ENCODE measurements at places on chromosomes 11 and 22. TPM values are rescaled to one million over a fixed set of nuclear protein-coding genes. Genes with fewer than 3 reads are reported as not detected.

The TESMIN gene
- total RNA-seq: not detected

GRCh38 chr11:120259988-120260565, 20.1 kb downstream of the POU2F3 start:
- DNase-seq: no peak
- H3K27ac ChIP-seq: no peak overlapping the region
- H3K27me3 ChIP-seq: peaks cover 38% of the 10 kb centered on the region
- no peak overlapping the region for H3K4me3 ChIP-seq

GRCh38 chr22:37633625-37634416, 5.6 kb upstream of the SH3BP1 start:
- H3K27ac ChIP-seq: peak overlapping the region; percentile 72
- peaks cover 38% of the 10 kb centered on the region for H3K36me3 ChIP-seq
- DNase-seq: peak; percentile 95
- peak overlapping the region; percentile 0 for H3K4me3 ChIP-seq

The CRYBA4 gene
- not detected for total RNA-seq

DNA sequence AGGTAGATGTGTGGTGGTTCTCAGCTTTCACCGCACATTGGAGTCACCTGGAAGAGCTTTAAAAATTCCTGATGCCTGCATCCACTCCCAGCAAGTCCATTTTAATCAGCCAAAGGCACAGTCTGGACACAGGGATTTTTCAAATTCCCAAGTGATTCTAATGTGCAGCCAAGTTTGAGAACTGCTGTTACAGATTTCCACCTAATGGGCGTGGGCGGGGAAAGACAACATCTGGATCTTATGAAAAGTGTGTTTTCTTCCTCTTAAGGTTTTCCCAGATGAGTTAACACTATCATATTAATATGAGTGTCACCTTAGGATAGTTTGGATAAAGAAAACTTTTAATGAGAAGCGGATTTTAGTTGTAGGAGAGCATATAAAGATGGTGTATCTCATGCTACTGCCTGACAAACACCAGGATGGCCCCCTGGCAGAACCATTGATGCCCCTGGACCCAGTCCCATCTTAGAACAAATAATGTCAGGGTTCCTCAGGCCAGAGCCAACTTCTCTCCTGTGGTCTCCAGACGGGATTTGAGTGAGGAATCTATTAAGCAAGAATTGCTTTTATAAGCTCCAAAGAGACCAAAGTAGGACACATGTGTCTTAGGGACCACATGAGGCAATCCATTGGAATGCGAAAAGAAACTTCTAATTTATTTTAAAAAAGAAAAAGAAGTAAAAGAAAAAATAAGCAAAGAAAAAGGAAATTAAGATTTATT, 31.9 kb downstream of the POU2AF1 start:
- no peak overlapping the region for H3K27ac ChIP-seq
- H3K4me3 ChIP-seq: no peak overlapping the region
- no peaks in the 10 kb centered on the region for H3K27me3 ChIP-seq

DNA sequence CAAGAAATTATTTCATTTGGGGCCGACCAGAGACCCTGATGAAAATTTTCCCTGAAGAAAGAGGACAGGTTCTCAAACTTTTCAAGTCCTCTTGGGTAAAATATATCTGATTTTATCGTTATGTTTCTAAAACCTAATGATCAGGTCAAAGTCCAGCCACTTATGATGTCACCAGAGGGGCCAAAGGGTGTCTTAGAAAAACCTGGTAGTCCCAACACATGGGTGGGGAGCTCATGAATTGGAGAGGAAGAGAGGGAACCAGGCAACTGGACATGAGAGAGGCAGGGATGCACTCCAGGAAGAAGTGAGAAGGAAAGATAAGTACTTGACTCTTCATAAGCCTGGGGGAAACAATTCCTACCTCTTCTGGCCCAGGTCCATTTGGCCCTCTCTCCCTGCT, 9.2 kb downstream of the SLC5A1 start:
- DNase-seq: no peak
- no peak overlapping the region for H3K4me3 ChIP-seq
- no peaks in the 10 kb centered on the region for H3K36me3 ChIP-seq
- H3K4me1 ChIP-seq: no peaks in the 10 kb centered on the region
- H3K27me3 ChIP-seq: no peaks in the 10 kb centered on the region

The APOBEC3C gene
- total RNA-seq: 20.5 TPM

The SAA4 gene
- not detected for total RNA-seq

DNA sequence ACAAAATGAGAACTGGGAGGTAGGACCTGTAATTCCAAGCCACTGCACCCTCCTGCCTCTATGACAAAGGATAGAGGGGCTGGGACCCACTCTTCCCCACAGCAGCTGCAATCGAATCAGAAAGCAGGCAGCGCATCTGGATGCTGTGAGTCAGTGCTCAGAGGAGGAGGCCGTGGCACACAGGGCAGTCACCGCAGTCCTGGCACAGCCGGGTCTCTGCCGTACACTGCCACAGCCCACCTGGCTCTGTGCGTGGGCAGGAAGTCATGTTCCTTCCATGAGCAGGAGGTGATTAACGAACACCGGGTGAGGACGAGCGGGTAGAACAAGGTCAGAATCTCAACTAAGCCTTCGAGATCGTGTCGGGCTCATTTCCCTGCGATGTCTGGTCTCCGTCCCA, 30.2 kb upstream of the PPFIA1 start:
- no peak overlapping the region for H3K27ac ChIP-seq
- H3K27me3 ChIP-seq: no peaks in the 10 kb centered on the region
- no peak for DNase-seq
- H3K4me1 ChIP-seq: no peaks in the 10 kb centered on the region
- no peaks in the 10 kb centered on the region for H3K36me3 ChIP-seq

DNA sequence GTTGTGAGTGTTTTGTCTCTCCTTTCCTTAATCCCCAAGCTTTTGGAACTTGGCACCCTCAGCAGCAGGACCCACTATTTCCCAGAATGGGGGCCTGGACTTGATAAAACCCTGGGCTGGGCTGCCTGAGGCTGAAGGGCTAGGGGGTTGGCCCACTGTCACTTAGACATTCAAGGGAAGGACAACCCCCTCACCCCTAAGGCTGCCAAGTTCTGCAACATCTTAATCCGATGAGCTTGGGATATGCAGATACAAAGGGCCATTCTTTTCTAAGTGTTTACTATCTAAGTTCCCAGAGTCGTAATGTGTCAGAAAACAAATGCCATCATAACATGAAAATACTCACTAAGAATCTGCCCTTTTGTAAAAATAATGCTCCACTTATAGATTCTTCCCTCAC, 42.9 kb downstream of the IRAG1 start:
- H3K27ac ChIP-seq: no peak overlapping the region
- H3K36me3 ChIP-seq: peaks cover 32% of the 10 kb centered on the region
- H3K4me1 ChIP-seq: no peaks in the 10 kb centered on the region
- no peaks in the 10 kb centered on the region for H3K27me3 ChIP-seq

The CLCF1 gene
- total RNA-seq: 4.3 TPM

The PARVG gene
- 65.1 TPM for total RNA-seq

GRCh38 chr11:35727140-35727539, 64.6 kb downstream of the TRIM44 start:
- H3K4me1 ChIP-seq: peaks cover 5% of the 10 kb centered on the region
- H3K4me3 ChIP-seq: no peak overlapping the region
- no peak overlapping the region for H3K27ac ChIP-seq
- no peaks in the 10 kb centered on the region for H3K36me3 ChIP-seq
- no peak for DNase-seq

The FREY1 gene
- total RNA-seq: 3.5 TPM

DNA sequence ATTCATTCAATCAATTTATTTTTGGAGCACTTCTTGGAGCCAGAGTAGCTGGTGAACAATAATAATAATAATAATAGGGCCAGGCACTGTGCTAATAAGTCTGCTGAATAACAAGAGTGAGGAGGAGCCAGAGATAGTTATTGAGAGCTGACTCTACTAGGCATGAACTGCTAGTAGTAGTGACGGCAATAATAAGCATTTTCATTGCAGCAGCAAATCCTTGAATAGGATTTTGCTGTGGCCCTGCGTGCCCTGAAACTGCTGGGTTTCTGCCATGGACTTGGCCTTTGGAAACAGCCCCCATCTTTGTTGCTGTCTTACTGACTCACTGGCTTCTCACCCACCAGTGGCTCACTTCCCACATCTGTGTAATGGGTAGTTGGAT, 545.9 kb downstream of the MIAT start:
- H3K27me3 ChIP-seq: no peaks in the 10 kb centered on the region
- peak overlapping the region; percentile 53 for H3K27ac ChIP-seq
- peaks cover 9% of the 10 kb centered on the region for H3K4me1 ChIP-seq

DNA sequence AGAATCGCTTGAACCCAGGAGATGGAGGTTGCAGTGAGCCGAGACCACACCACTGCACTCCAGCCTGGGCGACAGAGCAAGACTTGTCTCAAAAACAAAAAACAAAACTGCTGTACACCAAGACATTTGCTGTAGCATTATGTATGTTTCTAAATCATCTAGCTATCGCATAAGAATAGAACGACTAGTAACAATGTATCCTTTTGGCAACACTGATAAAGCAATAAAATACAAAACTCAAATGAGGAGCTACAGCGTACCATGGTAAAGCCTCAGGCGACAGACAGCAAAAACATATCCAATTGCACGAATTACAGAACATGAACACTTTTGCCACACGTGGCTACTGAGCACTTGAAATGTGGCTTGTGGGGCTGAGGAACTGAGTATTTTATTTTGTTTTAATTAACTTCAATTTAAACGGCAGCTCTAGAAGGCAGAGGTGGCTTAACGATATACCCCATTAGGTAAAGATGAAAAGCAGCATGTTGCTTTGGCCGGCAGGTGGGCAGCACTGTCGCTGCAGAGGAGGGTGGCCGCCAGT, 2.3 kb downstream of the TUBGCP6 start:
- peaks cover 6% of the 10 kb centered on the region for H3K36me3 ChIP-seq
- H3K27ac ChIP-seq: no peak overlapping the region
- peaks cover 54% of the 10 kb centered on the region for H3K4me1 ChIP-seq
- DNase-seq: no peak
- H3K4me3 ChIP-seq: peak overlapping the region; percentile 87

GRCh38 chr11:94876222-94876621, 97.1 kb downstream of the CWC15 start:
- no peaks in the 10 kb centered on the region for H3K27me3 ChIP-seq
- peak overlapping the region; percentile 73 for H3K27ac ChIP-seq
- H3K4me1 ChIP-seq: peaks cover 40% of the 10 kb centered on the region
- no peak for DNase-seq
- peaks cover 13% of the 10 kb centered on the region for H3K36me3 ChIP-seq

DNA sequence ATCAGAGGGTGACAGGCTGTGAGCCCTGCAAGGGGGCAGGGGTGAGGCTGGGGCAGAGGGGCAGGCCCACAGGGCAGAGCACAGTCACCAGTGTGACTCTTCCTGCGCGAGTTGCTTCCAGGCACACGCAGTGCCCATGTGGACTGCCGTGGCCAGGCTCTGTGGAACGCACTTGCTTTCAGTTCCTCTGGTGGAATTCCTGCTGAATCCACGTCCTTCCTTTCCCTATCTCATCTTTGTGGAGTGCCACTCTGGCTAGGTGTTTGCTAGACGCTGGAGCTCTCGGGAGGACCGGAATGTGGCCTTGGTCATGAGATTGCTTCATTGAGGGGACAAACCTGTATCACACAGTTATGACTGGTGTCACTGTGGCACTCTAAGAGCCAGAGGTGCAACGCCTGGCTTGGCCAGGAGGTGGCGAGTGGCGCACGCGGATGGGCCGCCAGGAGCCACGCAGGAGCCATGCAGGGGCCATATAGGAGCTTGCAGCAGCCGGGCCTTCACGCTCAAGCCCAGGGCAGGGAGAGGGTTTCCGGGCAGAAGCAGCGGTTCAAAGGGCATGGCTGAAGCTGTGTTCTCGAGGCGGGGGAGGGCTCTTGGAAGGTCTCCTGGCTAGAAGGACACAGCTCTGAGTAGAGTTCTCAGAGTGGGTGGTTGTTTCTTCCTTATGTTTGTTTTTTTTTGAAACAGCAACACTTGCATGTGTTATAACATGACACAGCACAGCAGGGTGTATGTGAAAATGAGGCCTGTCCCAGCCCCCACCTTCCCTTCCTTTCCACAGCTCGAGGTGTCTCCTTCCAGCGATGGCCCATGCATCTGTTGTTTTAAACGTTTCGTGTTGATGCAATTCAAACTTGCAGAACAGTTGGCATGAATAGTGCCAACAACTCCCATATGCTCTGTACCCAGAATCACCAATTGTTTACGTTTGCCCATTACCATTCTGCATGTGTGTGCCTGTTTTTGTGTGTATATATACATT, 36.2 kb downstream of the TBC1D22A start:
- H3K36me3 ChIP-seq: peaks cover 7% of the 10 kb centered on the region
- no peaks in the 10 kb centered on the region for H3K4me1 ChIP-seq
- H3K27ac ChIP-seq: no peak overlapping the region
- DNase-seq: peak; percentile 77
- H3K27me3 ChIP-seq: no peaks in the 10 kb centered on the region

DNA sequence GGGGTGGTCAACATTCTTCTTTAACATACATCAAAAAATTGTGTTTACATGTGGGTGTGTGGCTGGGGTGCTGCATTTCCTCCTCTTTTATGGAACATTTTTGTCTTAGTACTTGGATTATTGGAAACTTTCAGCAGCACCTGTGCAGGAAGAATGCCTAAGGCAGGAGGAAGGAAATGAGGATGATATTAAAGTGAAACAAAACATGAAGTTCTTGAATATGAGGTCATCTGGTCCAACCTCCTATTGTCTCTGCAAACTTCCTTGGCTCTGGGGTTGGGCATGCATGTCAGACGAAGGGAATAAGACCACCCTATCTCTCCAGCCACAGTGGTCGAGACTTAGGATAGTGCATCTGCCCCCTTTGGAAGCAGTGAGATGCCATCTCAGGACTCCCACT, 20.6 kb upstream of the OR9Q1 start:
- DNase-seq: no peak
- H3K27me3 ChIP-seq: no peaks in the 10 kb centered on the region
- H3K4me1 ChIP-seq: no peaks in the 10 kb centered on the region
- no peaks in the 10 kb centered on the region for H3K36me3 ChIP-seq
- H3K27ac ChIP-seq: no peak overlapping the region

The PDE2A gene
- total RNA-seq: 71.3 TPM

GRCh38 chr11:130100381-130101095, 30.8 kb downstream of the APLP2 start:
- no peaks in the 10 kb centered on the region for H3K27me3 ChIP-seq
- no peaks in the 10 kb centered on the region for H3K36me3 ChIP-seq
- no peak overlapping the region for H3K4me3 ChIP-seq
- H3K4me1 ChIP-seq: peaks cover 38% of the 10 kb centered on the region

GRCh38 chr11:118643142-118643994, 36.0 kb downstream of the PHLDB1 start:
- DNase-seq: no peak
- no peak overlapping the region for H3K27ac ChIP-seq
- peaks cover 88% of the 10 kb centered on the region for H3K36me3 ChIP-seq
- no peak overlapping the region for H3K4me3 ChIP-seq
- H3K27me3 ChIP-seq: no peaks in the 10 kb centered on the region
- H3K4me1 ChIP-seq: no peaks in the 10 kb centered on the region

The SAA1 gene
- total RNA-seq: 1.9 TPM

Measured in sigmoid colon (tissue), 7 donors.